ENCODE measurements at places on chromosomes 5 and 9. TPM values are rescaled to one million over a fixed set of nuclear protein-coding genes. Genes with fewer than 3 reads are reported as not detected.

GRCh38 chr5:110909950-110910349 lies 161.6 kb upstream of the TSLP start:
- no peak for DNase-seq

- no peak for DNase-seq
These were observed 426.2 kb upstream of the PTPRD start for GRCh38 chr9:11039006-11039405.

GRCh38 chr5:33329891-33330290 lies 110.9 kb upstream of the TARS1 start:
- DNase-seq: no peak

GRCh38 chr9:12230708-12231107 lies 462.5 kb upstream of the TYRP1 start:
- no peak for DNase-seq

The ENC1 gene
- total RNA-seq: 25.7 TPM

- no peak for DNase-seq
These were observed 1.3 kb downstream of the GPSM1 start for GRCh38 chr9:136328622-136329041.

DNA sequence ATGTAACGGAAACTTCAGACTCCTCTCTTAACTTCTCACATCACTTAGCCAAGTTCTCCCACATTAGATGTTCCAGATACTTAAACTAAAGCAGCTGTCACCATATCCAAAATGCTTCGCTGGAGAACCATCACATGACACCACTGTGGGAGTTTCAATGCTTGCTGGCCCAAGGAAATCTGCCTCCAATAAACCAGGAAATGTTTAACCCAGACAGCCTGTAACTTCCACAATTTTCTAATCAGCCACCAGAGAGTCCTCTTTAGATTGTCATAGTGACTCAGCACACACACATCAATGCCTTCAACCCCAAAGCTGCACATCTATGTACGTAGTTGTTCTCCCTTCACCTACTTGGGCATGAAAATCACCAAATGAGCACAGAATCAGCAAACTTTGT lies 118.7 kb downstream of the LPAR1 start:
- DNase-seq: no peak

- DNase-seq: no peak
These were observed 46.7 kb downstream of the PAX5 start for GRCh38 chr9:36987409-36987808.

DNA sequence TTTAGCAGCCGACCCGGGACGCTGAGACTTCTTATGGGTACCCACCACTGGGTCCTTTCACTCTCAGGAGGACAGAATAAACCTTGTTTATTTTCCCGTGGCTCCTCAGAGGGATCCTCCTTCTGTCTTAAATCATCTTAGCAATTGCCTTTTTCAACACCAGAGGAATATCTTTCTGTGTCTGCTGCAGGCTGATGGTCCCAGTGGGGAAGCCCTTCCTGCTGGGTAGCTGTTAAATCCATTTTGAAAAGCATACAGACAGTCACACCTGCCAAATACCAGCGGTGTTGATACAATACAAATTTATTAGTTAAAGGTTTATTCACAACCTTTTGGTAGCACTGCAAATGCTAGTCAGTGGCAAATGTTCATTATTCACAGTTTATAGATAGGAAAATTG lies 222.9 kb downstream of the AOPEP start:
- no peak for DNase-seq

The MAMDC2 gene
- total RNA-seq: 40.5 TPM
